ENCODE measurements at places on chromosomes 12 and 14.

DNA sequence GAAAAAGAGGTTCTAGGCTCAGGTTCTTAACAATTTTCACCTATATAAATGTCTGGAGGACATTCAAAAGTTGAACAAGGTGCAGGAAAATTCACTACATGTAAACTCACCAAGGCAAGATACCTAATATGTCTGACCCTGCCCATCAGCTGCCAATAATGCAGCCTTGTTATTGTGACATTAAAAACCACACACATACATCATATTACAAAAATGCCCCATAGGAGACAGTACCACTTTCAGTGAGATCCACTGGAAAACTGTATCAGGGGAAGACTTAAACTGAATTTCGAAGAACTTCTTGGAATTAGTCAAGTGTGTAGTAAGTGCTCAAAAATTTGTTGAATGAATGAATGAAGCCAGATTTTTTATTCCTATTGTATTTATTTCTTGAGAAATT is 83.1 kb downstream of the KICS2 start:
- DNase-seq: no peak

GRCh38 chr12:32229971-32230612 is 123.4 kb downstream of the BICD1 start:
- no peak for DNase-seq

DNA sequence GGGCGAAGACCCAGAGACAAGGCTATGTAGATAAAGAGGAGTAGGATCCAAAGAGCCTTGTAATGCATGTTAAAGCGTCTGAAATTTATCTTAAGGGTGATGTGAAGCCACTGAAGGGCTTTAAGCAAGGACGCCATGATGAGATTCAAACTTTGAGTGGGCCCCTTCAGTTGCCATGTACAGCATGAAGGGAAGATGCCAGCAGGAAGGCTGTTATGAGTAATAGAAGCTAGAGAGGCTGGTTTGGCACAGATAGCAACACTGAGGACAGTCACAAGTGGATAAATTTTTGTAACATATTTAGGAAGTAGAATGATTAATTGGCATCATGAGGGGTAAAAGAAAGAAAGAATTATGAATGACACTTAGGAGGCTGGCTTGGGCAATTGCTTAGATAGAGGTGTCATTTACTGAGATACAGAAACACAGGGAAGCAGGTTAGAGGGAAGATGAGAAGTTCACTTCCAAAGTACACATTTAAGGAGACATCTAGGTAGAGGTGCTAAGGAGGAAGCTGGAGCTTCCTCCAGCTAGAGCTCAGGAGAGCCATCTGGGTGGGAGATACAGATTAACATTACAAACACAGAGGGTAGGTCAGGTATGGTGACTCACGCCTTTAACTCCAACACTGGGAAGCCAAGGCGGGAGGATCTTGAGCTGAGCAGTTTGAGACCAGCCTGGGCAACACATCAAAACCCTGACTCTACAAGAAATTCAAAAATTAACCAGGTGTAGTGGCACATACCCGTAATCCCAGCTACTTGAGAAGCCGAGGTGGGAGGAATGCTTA is 13.7 kb downstream of the ATG2B start:
- DNase-seq: no peak

GRCh38 chr12:64193931-64194330 is 28.2 kb downstream of the KICS2 start:
- no peak for DNase-seq

GRCh38 chr12:29103539-29103974 is 45.5 kb upstream of the FAR2 start:
- peak; percentile 74 for DNase-seq

DNA sequence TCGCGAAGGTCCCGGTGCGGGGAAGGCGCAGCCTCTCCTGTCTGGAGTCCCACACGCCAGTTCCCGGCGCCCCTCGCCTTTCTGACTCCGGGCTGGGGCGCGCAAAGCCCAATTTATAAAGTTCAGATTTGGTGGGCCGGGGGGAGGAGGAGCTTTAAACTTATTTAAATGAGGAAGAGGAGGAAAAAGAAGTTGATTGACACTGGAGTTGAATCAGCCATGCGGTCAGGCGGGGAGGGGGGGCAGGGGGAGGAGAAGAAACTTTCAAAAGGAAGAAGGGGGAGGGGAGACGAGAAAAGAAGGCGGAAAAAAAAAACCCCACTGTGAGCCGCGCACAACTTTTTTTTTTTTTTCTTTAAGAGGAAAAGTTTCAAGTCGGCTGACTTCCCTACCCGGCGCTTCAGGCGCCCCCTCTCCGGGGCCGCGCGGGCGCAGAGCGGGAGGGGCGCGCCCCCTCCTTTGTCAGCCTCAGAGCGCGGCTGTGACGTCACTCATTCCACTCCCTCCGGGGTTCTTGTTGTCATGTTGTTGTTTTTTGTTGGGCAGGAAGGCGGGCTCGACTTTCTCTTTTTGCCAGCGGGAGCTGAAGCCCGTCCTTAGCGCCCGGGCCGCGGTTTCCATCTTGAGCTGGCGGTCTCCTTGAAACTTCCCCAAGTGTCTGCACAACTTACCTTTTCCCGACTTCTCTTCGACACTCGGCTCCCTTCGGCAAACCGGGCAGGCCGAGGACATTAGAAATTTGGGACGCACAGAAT is at the start of gene ZFP36L1:
TSS of gene ZFP36L1 (minus strand) at position 89 of the 755 bp plus-strand sequence. CDS start 129 bp downstream, outside the sequence.
- DNase-seq: peak; percentile 93

- DNase-seq: no peak
These were observed 2.5 kb upstream of the DACT1 start for GRCh38 chr14:58635091-58635830.

DNA sequence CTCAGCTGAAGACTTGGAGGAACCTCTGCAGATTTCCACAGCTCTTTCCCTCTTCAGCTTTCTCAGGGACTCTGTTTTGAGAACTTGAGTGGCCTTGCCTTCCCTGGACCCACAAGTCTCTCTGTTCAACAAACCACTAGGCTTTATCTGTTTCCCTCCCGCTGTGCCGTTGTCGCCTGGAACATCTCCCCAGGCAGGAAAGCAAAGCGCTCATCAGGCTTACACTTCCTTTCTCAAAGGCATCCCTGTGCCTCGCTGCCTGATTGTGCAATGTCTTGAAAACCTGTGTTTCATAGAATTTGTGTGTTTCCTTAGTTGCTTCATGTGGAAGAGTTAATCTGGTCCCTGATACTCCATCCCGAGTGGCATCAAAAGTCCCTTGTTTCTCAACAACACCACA is 64.1 kb downstream of the PPM1A start:
- no peak for DNase-seq

DNA sequence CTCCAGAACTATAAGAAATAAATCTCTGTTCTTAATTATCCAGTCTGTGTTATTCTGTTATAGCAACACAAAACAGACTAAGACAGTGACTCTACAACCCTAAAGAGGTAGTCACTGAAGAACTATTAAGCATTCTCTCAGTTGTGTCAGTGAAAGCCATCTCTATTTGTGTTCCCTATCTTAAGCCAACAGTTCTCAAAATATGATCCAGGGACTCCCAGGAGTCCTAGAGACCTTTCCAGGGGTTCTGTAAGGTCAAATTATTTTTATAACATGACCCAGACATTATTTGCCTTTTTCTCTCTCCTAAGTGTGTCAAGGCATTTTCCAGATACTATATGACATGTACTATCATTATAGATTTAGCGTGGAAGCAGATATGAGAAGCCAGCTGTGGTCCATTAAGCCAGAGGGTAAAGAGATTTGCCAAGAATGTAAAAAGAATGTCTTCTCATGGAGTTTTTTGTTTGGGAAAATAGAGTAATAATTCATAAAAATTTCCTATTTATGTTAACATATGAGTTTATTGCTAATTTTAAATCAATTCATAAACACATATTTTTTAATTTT is 315.8 kb downstream of the RGS6 start:
- DNase-seq: no peak

DNA sequence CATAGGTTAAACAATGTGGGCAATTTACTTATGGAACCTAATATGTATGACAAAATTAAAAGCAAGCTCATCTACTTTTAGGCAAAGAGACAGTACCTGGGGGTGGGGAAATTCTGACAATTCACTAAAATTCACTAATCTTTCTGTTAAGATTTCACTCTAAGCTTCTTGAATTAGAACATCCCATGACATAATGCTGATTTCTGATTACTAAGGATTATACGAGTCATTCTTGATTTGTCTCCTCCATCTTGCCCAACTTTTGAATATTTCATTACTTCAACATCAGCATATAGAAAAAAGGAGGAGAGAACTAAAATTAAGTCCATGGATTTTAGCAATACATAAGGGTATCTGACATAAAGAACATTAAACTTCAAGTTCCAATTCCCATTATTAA is 2.4 kb downstream of the CEP83 start:
- no peak for DNase-seq

DNA sequence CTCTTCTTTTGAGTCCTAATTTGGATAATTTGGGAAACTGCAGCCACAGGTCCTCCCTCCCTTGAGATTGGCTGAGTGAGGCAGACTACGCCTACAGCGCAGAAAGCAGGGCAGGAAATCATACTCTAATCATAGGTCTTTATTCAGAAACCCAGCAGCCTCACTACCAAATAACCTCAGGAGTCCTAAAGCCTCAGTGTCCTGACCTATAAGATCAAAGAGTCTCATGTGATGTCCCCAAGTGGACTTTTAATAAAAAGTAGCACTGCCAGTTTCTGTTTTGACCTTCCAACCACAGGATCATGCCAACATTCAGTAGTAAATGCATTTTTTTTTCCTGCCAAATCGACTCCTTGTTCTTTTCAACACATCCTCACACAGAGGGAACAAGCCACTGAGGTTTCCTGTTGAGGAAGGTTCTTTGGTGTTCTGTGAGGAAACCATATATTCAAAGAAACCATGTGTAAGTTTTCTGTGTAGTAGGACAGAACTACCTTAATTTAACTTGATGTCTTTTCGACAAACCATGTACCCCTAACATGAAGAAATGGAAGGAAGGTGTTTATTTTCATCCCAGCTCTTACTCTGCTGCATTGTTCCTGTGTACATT is 72.2 kb downstream of the VCPKMT start:
- DNase-seq: peak; percentile 49

DNA sequence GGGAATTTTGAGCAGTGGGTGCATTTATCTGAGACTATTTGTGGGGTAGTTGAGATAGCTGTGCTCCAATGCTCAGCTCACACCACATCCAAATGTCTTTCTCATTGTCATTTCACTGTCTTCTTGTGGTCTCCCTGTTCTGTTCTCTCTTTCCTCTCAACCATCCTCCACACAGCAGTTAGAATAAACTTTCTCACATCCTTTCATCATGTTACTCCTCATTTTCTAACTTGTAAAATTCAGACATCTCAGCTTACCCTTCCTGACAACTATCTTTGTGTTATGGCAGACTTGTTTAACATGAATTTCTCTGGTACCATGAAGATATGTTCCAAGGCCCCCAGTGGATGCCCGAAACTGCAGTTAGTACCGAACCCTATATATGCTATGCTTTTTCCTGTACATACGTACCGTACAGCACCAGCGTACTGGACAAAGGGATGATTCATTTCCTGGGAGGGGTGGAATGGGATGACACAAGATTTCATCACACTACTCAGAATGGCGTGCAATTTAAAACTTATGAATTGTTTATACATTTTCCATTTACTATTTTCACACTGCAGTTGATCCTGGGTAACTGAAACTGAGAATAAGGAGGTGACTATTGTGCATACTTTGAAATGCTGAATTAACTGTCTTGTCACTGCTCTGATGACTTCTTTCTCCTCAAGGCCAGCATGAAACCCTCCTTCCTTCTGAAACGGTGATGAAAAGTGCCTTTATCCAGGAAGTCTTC is 177.1 kb upstream of the SLC38A2 start:
- DNase-seq: no peak

GRCh38 chr14:86462193-86462753 is 932.3 kb downstream of the FLRT2 start:
- DNase-seq: no peak

- DNase-seq: no peak
These were observed 74.0 kb downstream of the CCDC92 start for GRCh38 chr12:123898673-123899072.

DNA sequence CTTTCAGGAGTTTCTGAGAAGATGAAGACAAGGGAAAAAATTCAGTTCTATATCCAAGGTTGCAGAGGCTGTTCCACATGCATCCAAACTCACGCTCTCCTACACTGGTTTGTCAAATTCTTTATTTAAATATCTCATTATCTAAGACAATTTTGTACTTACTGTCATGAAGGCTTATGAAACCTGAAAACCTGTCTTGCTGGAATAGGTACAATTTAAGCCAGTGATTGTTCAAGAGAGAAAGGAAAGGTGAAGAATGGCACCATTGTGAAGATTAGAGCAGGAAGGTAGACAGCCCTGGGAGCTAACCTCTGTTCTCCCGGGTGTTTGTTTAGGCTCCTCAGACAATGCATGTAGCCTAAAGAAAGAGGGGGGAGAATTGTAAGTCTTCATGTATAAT is 315.1 kb upstream of the PRKD1 start:
- no peak for DNase-seq

DNA sequence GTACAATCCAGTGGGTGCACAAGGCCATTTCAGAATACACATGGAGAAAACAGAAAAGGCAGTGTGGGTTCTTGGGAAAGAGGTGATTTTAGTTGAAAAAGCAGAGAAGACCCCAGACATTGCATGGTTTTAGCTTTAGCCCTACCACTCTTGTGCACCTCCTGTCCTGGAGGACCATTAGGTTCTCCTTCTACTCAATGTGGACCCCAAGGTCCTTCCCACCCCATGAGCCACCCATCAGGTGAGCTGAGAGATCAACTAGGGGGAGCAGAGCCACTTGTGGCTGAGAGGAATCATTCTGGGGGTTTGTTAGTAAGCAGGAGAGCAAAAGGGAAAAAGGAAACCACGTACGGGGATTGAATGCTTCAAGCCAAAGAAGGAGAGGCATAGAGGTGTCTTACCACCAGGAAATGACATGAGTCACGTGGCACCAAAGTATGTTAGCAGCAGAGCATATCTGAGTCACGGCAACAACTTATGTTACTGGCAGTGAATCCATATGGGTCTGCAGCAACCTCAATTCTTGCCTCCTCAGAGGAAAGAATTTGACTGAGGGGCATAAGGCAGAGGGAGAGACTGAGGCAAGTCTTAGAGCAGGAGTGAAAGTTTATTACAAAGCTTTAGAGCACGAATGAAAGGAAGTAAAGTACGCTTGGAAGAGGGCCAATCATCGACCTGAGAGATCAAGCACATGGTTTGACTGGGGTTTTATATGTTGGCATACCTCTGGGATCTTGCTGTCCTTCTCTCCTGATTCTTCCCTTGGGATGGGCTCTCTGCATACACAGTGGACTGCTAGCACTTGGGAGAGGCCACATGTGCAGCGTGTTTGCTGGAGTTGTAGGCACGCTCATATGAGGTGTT is 73.9 kb downstream of the HSD17B6 start:
- DNase-seq: peak; percentile 33

DNA sequence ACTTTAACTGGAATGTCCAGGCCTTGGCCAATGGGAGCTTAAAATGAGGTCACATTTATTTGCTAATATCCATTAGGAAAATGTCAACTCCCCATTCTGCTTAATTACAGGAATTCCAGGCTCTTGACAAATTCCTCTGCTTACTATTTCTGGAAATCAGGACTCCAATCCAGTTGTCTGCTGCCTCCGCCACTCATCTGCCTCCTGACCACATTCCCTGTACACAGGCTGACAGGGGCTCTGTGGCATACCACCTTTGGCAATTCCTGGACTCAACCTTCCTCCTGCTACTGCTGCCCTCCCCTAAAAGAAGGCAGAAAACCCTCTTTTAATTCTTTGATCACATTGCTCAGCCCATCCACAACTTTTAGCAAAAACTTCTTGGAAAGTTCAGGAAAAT is 37.9 kb downstream of the KICS2 start:
- no peak for DNase-seq

GRCh38 chr12:124422570-124423523 is 128.0 kb downstream of the RFLNA start:
- DNase-seq: no peak

GRCh38 chr12:116677202-116677661 is 60.6 kb downstream of the SPRING1 start:
- no peak for DNase-seq

- no peak for DNase-seq
These were observed 21.6 kb downstream of the DAD1 start for GRCh38 chr14:22567437-22567836.

All from CD4-positive, alpha-beta T cell treated with Interleukin-2 at 100 ng/mL for 4 hours (primary cell).